ENCODE measurements at places on chromosomes 7 and 10. TPM values are rescaled to one million over a fixed set of nuclear protein-coding genes. Genes with fewer than 3 reads are reported as not detected.

Gene HPS6
- 14.0 TPM for total RNA-seq

Gene PALD1
- total RNA-seq: 1.1 TPM

Gene LIPN
- not detected for total RNA-seq

Gene AKR1C8
- total RNA-seq: not detected

Gene CDHR3
- 0.51 TPM for total RNA-seq

GRCh38 chr7:2959103-2959680 is 84.5 kb downstream of the CARD11 start:
- DNase-seq: no peak
- no peaks in the 10 kb centered on the region for H3K27me3 ChIP-seq
- peaks cover 77% of the 10 kb centered on the region for H3K4me1 ChIP-seq

GRCh38 chr7:2440608-2441245 is 35.5 kb downstream of the GRIFIN start:
- H3K36me3 ChIP-seq: no peaks in the 10 kb centered on the region
- H3K4me1 ChIP-seq: no peaks in the 10 kb centered on the region
- no peak for DNase-seq
- no peaks in the 10 kb centered on the region for H3K27me3 ChIP-seq
- H3K4me3 ChIP-seq: no peak overlapping the region

- H3K4me3 ChIP-seq: no peak overlapping the region
- no peaks in the 10 kb centered on the region for H3K36me3 ChIP-seq
- H3K4me1 ChIP-seq: peaks cover 21% of the 10 kb centered on the region
Observed at GRCh38 chr10:62380016-62380415, 5.8 kb downstream of the ZNF365 start.

DNA sequence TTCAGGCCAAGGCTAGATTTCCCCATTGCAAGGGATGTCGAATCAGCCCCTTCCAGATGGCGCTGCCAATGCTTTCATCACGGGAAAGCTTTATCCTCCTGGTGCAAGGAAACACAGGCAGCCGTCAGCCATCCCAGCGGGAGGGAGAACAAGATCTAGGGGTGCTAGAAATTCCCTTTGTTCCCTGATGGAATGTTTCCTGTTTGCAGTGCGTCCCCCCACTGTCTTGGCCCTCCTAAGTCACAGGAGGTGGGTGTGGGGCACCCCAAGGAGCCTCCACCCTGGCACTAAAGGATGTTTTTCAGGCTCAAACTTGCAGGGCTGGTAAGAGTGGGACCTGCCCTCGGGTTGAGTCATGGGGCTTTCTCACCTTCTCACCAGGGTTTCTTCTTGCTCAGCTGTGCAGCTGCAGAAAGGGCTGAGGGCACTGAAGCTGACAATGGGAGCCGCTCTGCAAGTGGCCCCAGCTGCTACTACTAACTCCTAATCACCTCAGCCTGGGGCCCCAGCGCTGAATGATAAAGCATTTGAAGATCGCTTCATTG is 103.6 kb downstream of the PRPF18 start:
- no peaks in the 10 kb centered on the region for H3K4me1 ChIP-seq
- H3K4me3 ChIP-seq: no peak overlapping the region
- DNase-seq: peak; percentile 23
- H3K27ac ChIP-seq: no peak overlapping the region

DNA sequence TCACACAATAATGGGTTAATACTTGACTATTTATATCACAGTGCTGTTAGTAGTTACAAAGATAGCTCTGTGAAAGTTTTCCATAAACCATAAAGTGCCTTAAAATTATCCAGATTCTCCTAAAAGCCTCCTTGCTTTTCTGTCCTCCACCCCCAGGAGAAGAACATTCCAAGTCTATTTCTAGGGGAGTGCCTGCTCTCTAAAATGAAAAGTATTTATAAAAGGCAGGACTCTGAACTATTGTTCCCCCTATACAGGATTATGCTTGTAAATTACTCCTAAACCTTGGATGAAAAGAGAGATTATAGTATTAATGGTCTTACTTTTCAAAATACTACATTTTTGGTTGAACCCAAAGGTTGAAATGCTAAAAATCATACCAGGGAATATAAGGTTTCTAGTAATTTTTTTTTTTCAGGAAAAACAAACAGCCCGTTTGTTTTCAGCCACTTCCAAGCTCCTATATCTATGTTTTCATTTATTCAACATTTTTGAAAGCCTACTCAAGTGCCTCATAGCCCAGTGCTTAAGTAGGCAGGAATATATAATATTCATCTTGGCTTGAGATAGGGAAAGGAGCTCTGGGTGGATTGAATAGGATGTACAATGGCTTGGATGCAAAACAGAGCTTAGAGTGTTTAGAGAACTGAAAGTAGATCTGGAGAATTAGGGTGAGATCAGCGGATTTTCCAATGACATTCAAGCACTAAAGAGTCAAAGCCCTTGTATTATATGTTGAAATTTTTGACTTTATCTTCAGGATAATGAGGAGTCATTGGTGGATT is 320.7 kb downstream of the GPR37 start:
- no peak for DNase-seq
- H3K4me1 ChIP-seq: no peaks in the 10 kb centered on the region
- no peaks in the 10 kb centered on the region for H3K36me3 ChIP-seq
- no peak overlapping the region for H3K27ac ChIP-seq
- H3K4me3 ChIP-seq: no peak overlapping the region

DNA sequence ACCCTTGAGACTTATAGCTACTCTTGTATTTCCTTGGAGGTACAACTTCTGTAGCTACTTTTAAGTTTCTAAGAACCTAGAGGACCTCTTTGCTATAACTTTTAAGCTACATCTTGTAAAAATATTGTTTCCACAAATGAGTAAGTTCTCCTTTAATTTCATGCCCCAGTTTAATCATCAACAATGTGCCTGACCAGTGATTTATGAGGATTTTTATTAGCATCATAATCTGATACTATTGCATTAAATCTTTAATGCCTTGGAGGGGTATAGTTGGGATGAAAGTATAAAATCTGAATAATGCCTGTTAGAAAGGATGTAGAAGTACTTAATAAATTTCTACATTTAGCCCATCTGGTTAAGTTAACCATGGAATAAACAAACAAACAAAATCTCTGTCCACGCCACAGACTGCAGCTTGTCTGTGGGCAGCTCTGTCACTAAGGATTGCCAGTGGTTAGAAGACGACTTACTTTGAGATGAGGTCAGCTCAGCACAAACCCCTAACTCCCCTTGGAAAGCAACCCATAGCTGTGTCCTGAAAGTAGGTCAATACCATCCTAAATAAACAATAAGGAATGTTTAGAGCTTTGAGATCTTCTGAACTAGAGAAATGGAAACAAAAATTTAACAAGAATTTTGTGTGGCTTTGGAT is 18.3 kb downstream of the UBE2D1 start:
- H3K4me1 ChIP-seq: peaks cover 26% of the 10 kb centered on the region
- H3K27ac ChIP-seq: no peak overlapping the region
- no peaks in the 10 kb centered on the region for H3K36me3 ChIP-seq
- no peaks in the 10 kb centered on the region for H3K27me3 ChIP-seq
- H3K4me3 ChIP-seq: no peak overlapping the region

GRCh38 chr10:133101416-133101810 is 13.7 kb downstream of the ADGRA1 start:
- peaks cover 16% of the 10 kb centered on the region for H3K27me3 ChIP-seq
- H3K27ac ChIP-seq: no peak overlapping the region
- no peak overlapping the region for H3K4me3 ChIP-seq
- H3K36me3 ChIP-seq: no peaks in the 10 kb centered on the region

DNA sequence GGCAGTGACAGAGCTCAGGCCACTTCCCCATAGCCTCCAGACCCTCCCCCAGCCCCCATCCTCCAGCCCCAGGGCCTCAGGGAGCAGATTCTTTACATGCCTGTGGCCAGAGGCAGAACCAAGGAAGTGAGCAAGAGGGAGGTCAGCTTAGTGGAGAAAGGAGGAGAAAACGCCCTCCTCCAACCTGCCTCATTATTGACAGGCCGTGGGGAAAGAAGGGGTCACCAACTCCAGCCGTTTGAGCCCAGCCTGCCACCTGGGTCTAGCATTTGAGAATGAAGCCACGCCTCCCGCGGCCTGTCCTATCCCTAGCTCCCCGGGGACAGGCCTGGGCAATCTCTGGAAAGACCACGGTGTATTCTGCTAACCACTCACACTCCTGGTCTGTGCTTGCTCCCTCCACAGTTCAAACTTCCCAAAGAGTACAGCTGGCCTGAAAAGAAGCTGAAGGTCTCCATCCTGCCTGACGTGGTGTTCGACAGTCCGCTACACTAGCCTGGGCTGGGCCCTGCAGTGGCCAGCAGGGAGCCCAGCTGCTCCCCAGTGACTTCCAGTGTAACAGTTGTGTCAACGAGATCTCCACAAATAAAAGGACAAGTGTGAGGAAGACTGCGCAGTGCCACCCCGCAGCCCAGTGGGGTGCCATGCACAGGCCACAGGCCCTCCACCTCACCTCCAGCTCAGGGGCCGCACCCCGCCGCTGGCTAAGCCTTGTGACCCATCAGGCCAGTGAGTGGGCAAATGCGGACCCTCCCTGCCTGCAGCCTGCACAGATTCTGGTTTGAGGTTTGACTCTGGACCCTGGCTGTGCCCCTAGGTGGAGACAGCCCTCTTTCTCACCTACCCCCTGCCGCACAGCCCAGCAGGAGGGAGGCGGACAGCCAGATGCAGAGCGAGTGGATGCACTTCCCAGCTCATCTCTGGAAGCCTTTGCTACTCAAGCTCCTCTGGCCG is 14.3 kb upstream of the TRIM8 start:
- no peaks in the 10 kb centered on the region for H3K36me3 ChIP-seq
- H3K4me1 ChIP-seq: peaks cover 40% of the 10 kb centered on the region
- H3K4me3 ChIP-seq: no peak overlapping the region
- no peak for DNase-seq
- H3K27ac ChIP-seq: no peak overlapping the region
- no peaks in the 10 kb centered on the region for H3K27me3 ChIP-seq

Gene AFAP1L2
- 1.8 TPM for total RNA-seq

DNA sequence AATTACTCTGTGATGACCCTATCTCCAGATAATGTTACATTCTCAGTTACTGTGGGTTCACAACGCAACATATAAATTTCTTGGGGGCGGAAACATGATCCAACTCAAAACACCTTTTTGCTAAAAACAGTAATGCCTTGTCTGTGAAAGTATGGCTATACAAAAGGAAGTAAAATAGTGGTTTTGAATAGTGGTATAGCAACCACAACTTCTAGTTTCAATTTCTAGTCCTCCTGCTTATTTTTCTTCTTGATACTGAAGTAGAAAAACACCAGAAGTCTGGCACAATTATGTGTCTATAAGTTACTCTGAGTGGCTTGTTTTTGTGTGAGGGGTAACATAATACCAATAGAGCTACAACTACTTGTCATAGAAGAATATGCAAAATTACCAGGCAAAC is 21.5 kb upstream of the ZNF800 start:
- H3K36me3 ChIP-seq: no peaks in the 10 kb centered on the region
- peak overlapping the region; percentile 43 for H3K27ac ChIP-seq
- DNase-seq: no peak
- H3K4me3 ChIP-seq: peak overlapping the region; percentile 11

Gene AKR1D1
- total RNA-seq: not detected

GRCh38 chr7:46163246-46163645 is 242.2 kb upstream of the IGFBP3 start:
- H3K36me3 ChIP-seq: no peaks in the 10 kb centered on the region
- no peak overlapping the region for H3K4me3 ChIP-seq
- H3K27ac ChIP-seq: no peak overlapping the region
- no peaks in the 10 kb centered on the region for H3K27me3 ChIP-seq
- H3K4me1 ChIP-seq: no peaks in the 10 kb centered on the region
- no peak for DNase-seq

- H3K27ac ChIP-seq: peak overlapping the region; percentile 90
- H3K4me1 ChIP-seq: peaks cover 93% of the 10 kb centered on the region
- DNase-seq: peak; percentile 91
Observed at GRCh38 chr10:6269953-6270867, 67.5 kb downstream of the PFKFB3 start.
